ENCODE measurements at places on chromosomes 5 and 9. TPM values are rescaled to one million over a fixed set of nuclear protein-coding genes. Genes with fewer than 3 reads are reported as not detected.

Gene ARL10
- total RNA-seq = 22.3 TPM

Gene MCIDAS
- 0.10 TPM for total RNA-seq

Gene CARTPT
- total RNA-seq = not detected

Gene NPM1
- total RNA-seq = 2,729 TPM

Gene RGP1
- total RNA-seq = 18.4 TPM

Gene SLC6A19
- not detected for total RNA-seq

Gene ZCCHC9
- 41.7 TPM for total RNA-seq

Gene CATSPER3
- total RNA-seq = 0.81 TPM

Gene ARHGEF28
- total RNA-seq = 0.03 TPM

Gene OR1J2
- not detected for total RNA-seq

Gene PCSK5
- 3.7 TPM for total RNA-seq

Measured in activated T-helper 1 cell treated with anti-CD3 and anti-CD28 coated beads, Interleukin-12 subunit alpha, Interleukin-12 subunit beta, Interleukin-2, Interleukin-4 antibody, amounts not matched to agents 30 ng/mL and 10 ng/mL and 1 ng/mL, durations not matched to agents 14 hours and 24 hours and 36 hours (primary cell).